SIG-M5 (cell line): ENCODE measurements at places on chromosomes 2 and 18.
A peak's percentile ranks its signal among the peaks of the same experiment; 100 is the strongest.

DNA sequence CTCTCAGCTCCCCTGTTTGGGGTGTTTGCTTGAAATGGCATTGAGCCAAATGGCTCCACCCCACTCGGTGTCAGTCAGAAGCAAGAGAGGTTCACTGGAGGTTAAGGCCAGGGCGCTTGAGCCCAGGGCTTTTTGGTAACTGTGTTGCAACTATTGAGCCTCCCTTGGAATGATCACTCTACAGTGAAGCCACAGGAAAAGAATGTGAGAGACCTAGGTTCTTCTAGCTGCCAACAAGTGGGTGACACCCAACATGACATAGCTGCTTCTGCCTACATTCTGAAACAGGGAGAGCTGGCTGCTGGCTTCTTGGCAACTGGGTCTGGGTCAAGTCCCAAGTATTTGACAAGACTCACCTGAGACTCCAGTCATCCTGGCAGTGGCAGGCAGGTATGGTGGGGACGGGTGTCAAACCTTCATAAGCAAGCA is 7.1 kb upstream of the GRHL1 start:
- DNase-seq, result no peak

DNA sequence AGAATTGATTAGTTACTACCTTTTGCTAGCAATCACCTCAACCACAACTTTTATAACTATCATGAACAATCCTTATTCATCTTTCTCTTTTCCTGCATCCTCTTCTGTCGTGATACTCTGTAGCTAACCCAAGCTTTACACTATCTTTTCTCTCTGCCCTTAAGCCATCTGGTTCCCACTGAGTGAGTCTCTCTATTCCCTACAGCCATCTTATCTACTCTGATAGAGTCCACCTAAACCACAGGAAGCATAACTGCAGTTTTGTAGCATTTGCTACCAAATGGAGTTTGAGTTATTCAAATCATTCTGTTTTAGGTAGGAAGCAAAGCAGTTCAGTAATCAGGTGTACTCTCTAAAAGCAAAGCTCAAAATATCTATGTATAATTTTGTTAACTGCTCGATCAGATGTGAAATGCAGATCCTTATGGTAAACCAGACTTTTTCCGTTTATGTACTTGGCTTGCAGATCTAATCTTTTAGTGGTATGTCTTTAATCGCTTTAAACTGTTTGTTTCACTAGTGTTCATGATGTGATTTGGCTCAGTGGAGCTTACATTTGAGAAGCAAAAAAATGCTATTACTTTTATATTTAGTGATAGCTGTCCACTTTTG is 91.0 kb downstream of the CSRNP3 start:
- no peak for DNase-seq

- DNase-seq, result peak; percentile 83
Measured at GRCh38 chr2:105797298-105797819, 52.6 kb downstream of the NCK2 start.

DNA sequence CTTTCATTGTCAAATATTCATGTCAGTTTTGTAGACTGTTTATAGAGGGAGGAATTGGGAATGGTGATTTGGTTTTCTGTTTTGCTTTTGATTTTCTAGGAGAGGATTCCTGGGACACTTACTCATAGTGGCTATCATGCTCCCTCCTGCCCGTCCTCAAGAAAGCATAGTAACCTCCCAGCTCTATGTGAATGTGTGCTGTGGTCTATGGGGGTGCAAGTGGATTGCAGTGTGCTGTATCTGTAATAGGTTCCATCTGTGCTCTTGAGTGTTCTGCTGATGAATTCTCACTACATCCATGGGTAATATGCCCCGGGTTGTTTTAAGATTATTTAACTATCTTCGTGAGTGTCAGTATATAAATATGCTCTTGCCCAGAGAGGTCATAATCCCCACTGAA is 811.3 kb downstream of the CNTNAP5 start:
- DNase-seq, result no peak

DNA sequence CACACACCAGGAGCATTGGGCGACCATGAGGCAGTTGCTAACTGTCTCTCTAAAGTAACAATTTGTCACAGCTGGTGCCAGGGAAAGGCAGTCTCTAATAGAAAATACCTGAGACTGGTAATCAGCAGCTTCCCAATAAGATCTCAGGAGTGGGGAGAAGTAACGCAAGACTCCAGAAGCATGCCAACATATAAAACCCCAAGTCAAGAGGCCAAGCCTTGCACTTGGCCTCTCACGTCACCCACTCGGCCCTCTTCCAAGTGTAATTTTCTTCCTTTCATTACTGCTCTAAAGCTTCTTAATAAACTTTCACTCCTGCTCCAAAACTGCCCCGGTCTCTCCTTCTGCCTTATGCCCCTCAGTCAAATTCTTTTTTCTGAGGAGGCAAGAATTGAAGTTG is 455.6 kb upstream of the ACVR2A start:
- no peak for DNase-seq

- DNase-seq, result no peak
Measured at GRCh38 chr18:58213440-58213839, 169.4 kb downstream of the NEDD4L start.

DNA sequence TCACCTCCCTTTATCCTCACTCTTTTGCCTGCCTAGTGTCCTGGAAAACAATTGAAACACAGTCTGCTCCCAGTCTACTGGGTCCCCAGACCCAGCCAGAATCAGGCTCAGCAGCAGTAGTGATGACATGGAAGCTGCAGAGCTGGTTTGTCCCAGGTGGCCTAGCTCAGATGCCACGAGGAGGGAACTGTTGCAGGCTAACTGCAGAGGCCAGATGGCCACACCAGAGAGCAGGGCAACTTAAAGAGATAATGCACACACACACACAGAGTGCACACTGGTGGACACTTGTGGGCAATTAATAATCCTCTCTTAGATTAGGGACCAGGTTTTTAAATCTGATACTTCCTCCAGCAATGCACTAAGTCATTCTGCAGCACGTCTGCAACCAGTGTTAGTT is 42.4 kb downstream of the GYPC start:
- no peak for DNase-seq

DNA sequence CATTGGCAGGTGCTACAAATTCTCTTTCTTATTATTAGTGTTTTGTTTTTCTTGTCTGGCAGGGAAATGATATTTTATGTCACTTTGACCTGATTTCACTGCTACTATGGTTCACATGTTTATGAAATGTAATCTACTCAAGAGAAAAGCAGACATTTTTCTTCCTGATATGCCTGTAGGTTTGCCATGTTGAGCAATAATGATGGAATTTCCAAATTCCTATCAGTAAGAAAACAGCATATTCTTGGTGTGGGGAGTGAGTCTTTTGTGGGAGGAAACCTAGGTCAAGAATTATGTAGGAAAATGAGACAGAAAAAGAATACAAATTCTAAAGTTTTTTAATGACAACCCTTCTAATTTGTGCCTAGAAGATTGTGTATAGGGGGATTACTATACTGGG is 356.4 kb downstream of the SLC4A3 start:
- no peak for DNase-seq
